ENCODE measurements at places on chromosomes 4 and X. TPM values are rescaled to one million over a fixed set of nuclear protein-coding genes. Genes with fewer than 3 reads are reported as not detected.

VCX3A gene
- not detected for total RNA-seq

CSAG2 gene
- total RNA-seq = not detected

BMP3 gene
- total RNA-seq = 0.28 TPM

PTPN13 gene
- total RNA-seq = 87.3 TPM

TEX11 gene
- not detected for total RNA-seq

AKAP4 gene
- total RNA-seq = not detected

DDIT4L gene
- total RNA-seq = 0.56 TPM

DIPK2B gene
- total RNA-seq = 2.9 TPM

AR gene
- 0.48 TPM for total RNA-seq

RNF175 gene
- total RNA-seq = not detected

STAG2 gene
- 40.6 TPM for total RNA-seq

GASK1B gene
- total RNA-seq = 3.5 TPM

CCNI gene
- total RNA-seq = 155 TPM

S100G gene
- not detected for total RNA-seq

SOX3 gene
- not detected for total RNA-seq

USP11 gene
- total RNA-seq = 13.2 TPM

XG gene
- 14.2 TPM for total RNA-seq

TMEM154 gene
- total RNA-seq = 120 TPM

SUPT20HL2 gene
- total RNA-seq = not detected

ART3 gene
- total RNA-seq = not detected

RBMXL3 gene
- total RNA-seq = not detected

CD40LG gene
- total RNA-seq = not detected

CABS1 gene
- not detected for total RNA-seq

XPNPEP2 gene
- total RNA-seq = 0.36 TPM

RTL5 gene
- total RNA-seq = 0.20 TPM

ASB12 gene
- not detected for total RNA-seq

ASB5 gene
- total RNA-seq = 0.16 TPM

ABCG2 gene
- total RNA-seq = 0.92 TPM

EDA2R gene
- 0.72 TPM for total RNA-seq

PFKFB1 gene
- total RNA-seq = 0.36 TPM

TMEM35A gene
- total RNA-seq = 1.1 TPM

ADGRG2 gene
- 0.16 TPM for total RNA-seq

FGF2 gene
- total RNA-seq = 0.68 TPM

HSFX2 gene
- total RNA-seq = not detected

ZNF732 gene
- 0.88 TPM for total RNA-seq

IQCM gene
- total RNA-seq = not detected

ZNF157 gene
- 0.16 TPM for total RNA-seq

DCAF4L1 gene
- 0.08 TPM for total RNA-seq

PCDH18 gene
- total RNA-seq = 2.8 TPM

Data from esophagus mucosa (tissue), 1 donor.